Stimulated activated CD4-positive, alpha-beta T cell treated with anti-CD3 and anti-CD28 coated beads, Interleukin-15, amount 100 ng/mL, for 1 hour (primary cell): ENCODE measurements at places on chromosomes 3 and 15.

GRCh38 chr3:18389108-18389733, 35.9 kb downstream of the SATB1 start:
- DNase-seq = no peak

GRCh38 chr3:185279587-185280138, 25.8 kb upstream of the EHHADH start:
- DNase-seq = no peak

DNA sequence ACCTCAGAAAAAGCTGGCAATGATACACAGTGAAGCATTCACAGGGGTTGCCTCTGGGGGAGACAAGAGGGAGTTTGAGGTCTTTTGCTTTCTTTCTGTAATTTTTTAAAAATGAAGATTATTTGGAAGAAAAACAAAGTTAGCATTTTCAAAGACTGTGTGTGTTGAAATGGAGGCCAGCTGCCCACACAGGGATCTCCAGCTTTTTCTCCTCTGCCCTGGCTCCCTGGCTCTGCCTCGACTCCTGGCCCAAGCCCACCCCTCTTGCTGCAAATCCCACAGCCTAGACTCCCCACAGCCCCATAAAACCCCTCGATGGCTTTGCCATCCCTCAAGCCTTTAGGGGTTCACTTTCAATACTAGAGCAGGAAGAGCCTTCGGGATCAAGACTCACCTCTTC, 68.4 kb downstream of the LINGO1 start:
- DNase-seq = no peak

DNA sequence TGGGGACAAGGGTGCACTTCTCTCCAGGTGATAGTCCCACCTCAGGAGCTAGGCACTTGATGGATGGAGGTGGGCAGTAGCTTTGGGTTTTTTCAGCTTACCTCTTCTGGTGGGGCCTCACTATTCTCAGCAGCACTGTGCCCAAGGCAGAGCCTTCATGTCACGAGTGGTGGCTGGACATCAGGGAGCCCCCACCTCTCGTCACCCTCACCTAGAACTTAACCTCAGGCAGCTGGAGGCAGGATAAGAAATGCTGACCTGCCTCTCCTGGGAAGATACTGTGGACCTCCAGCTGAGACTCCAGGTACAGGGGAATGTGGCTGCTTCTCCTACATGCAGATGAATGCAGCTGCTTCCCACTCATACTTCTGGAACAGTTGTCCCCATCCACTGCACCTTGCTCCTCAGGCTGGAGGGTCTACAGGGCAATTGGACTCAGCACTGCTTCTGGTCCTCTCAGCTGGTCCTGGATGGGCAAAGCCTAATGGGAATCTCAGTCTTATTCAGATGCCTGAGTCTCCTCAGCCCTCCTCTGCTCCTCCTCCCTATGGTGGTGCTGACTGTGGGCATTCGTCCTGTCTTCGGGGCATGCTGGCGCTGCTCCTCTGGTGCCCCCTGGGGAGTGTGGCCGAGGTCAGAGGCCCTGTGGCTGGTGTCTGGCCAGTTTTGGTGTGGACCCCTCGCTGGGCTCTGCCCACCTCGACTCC, 129.9 kb downstream of the KLF13 start:
- DNase-seq = no peak

- DNase-seq = no peak
These were observed 240.1 kb upstream of the ZPLD1 start for GRCh38 chr3:102194760-102195159.

DNA sequence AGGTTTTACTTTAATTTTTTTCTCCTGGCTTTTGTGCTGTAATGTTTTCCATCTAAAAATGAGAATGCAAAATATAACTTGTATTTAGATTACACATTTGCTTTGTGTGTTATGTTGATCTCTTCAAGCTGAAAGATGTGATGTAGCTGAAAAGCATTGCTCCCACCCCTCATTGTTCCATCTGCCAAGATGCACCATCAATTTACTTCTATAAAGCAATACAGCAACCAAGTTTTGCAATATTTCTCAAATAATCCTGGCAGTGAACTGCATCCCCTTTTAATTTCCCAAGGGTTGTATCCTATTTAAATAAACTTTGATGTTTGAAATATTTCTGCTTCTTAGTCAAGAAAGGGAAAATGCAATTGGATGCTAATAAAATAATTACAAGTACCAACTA, 52.6 kb upstream of the DUT start:
- DNase-seq = no peak

GRCh38 chr3:147418808-147419701, 9.9 kb downstream of the ZIC1 start:
- no peak for DNase-seq

GRCh38 chr15:77446840-77447390, 26.2 kb downstream of the HMG20A start:
- DNase-seq = no peak

- DNase-seq = no peak
These were observed 32.6 kb upstream of the GABRB3 start for GRCh38 chr15:26805470-26805869.

DNA sequence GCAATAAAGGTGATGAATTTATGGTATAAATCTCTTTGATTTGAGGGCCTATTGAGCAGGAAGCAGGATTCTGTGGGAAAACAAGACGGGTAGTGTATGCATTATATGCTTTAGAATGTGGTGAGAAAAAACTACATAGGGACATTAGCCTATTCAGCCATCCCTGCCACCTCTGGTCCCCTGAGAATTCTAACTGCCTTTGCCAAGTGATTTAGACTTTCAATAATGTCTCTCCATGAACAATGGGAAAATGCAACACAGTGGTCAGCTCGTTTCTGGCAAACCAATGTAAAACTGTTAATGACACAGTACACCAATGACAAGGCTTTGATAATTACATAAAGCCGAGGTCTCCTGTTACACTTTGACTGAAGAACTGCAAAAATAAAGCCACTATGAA, 314.7 kb upstream of the CNTN4 start:
- no peak for DNase-seq

DNA sequence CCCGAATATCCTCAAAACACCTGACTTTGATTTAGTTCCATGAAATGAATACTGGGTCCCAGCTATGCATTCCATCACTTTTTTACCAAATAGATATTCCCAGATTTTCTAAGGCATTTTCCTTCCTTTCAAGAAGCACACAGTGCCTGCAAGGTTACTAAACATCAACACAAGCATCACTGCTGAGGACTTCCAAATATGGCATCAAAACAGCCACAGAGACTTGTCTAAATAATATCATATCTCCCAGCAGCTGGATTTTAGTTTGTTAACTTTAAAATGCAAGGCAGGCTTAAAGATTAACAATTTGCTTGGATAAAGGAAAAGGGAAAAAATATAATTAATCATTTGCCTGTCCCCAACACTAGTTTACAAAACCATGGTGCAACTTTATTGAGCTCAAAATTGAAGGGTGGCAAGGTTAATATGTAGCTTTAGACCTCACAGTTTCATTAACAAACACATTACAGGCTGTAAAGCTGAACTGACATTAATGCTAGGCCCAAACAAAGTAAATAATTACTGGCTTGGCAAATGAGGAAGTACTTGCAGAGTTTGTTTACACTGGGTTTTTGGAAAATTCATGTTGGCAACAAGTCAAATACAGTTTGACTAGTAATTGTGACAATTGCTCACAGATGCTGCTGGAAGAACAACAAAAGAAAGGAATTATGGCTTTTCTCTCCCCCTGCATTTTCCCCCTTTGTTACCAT, 401.7 kb upstream of the CDIN1 start:
- no peak for DNase-seq

GRCh38 chr3:11272906-11273574, 843 bp downstream of the ATG7 start:
- no peak for DNase-seq

- no peak for DNase-seq
These were observed 54.0 kb downstream of the DUT start for GRCh38 chr15:48385031-48385830.

DNA sequence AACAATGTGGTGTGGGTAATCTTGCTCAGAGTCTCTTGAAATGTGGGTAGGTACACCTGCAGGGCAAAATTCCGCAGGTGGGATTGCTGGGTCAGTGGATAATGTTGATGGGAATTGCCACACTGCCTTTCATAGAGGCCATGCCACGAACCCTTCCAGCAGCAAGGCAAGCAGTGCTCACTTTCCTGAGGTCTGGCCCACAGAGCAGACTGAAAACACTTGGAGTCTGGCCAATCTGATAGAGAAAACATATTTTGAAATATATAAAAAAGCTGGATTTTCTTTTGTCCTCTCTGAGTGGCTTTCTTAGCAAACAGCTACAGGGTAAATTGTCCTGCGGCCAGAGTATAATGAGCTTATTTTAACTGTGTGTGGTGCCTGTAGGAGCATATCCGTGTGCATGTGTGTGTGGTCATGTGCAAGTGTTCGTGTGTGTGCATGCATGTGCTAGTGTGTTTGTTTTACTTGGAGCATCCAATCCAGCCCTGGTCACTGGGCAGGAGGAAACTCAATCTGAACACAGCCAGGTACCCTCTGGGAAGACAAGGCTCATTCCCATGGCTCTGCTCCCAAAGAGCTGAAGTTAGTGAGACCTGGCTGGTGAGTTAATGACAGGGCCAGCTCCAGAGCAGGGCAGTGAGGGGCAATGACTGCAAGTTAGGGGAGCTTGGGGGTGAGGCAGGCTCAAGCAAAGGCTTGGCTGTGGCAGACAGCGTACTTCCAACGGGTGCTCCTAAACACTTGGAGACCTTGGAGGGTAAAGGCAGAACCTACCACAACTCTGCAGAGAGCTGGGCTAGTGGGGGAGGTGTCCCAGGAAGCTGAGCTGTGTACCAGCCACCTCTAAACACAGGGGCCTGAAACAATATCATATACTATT, 91.3 kb downstream of the PLXNA1 start:
- DNase-seq = no peak

- no peak for DNase-seq
These were observed 282.7 kb downstream of the CNTN3 start for GRCh38 chr3:74331711-74332110.

DNA sequence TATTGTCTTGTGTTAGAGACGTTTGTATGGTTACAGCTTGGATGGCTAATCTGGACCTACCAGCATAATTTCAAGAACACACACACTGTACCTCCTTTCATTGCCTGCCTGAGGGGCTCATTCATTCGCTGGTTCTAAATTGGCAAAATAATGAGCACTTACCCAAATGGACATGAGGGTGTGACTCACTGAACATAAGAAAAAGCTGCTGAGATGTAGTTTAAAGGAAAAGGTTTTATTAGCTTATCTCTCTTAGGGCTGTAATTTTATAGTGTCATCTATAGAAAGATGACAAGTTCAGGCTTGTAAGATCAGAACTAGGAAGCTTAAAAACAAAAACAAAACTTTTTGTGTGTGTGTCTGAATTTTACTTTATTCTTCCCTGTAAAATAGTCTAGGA, 120.7 kb upstream of the WNT7A start:
- DNase-seq = no peak

DNA sequence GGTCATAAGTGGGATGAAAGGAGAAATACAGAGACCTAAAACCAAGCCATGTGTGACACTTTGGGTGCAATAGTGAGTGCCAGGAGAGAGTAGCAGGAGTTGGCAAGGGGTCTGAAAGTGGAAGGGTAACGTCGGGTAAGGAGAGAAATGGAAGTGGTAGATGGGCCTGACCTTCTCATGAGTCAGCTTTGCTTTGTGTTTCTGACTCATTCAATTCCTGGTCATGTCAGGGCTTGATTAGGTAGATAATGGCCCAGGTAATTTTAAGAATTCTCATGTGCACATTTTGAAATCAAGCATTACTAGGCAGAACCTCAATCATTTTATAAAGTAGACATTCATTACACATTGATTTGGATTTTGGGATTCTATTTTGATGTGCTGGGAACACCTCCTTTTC, 262.5 kb downstream of the SOX2 start:
- no peak for DNase-seq

GRCh38 chr3:15783361-15783969, 14.3 kb downstream of the ANKRD28 start:
- no peak for DNase-seq

GRCh38 chr15:31278061-31278445, 48.6 kb upstream of the KLF13 start:
- no peak for DNase-seq

DNA sequence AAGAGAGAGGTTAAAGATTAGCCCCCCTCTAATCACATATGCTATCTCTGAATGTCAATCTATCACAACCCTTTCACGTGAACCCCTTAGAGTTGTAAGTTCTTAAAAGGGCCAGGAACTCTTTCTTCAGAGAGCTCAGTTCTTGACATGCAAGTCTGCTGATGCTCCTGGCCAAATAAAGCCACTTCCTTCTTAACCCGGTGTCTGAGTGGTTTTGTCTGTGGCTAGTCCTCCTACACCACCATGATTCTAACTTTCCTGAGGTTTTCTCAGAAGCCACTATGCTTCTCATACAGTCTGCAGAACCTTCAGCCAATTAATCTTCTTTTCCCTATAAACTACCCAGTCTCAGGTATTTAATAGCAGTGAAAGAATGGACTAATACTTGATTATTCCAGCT, 231.1 kb upstream of the CNTN6 start:
- no peak for DNase-seq

DNA sequence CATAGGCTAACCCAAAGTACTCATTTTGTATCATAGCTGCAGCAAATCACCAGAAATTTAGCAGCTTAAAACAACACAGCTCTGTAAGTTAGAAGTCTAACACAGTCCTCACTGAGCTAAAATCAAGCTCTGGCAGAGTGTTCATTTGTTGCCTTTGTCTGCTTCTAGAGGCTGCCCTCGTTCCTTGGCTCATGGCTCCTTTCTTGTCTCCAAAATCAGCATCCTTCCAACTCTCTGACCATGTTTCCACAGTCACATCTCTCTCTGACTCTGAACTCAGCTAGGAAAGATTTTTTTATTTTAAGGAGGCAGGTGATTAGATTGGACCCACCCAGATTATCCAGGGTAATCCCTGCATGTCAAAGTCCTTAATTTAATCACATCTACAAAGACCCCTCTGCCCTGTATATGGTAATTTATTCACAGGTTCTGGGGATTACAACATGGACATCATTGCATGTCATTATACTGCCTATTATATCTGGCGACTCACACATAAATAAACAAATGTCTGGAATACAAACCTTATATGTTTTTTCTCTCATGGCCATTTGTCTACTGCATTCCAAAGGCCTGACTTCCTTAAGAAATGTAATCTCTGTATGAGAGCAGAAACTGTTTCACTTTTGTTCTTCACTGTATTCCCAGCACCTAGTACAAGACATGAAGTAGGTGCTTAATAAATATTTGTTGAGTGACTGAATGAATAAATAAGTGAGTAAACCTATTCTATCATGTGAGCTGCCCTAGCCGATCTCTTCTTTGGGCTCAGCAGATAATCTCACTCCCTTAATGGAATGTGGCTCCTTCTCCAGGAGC, 15.1 kb upstream of the UACA start:
- no peak for DNase-seq

- DNase-seq = no peak
These were observed 219.3 kb downstream of the ZBBX start for GRCh38 chr3:167160781-167161180.
